ENCODE measurements at places on chromosomes 5 and 9. TPM values are rescaled to one million over a fixed set of nuclear protein-coding genes. Genes with fewer than 3 reads are reported as not detected.

MTAP gene
- total RNA-seq, result 73.4 TPM

SHB gene
- 22.5 TPM for total RNA-seq

GRCh38 chr9:91211919-91212318, 149.8 kb downstream of the AUH start:
- H3K4me3 ChIP-seq, result no peak overlapping the region
- H3K27me3 ChIP-seq, result no peaks in the 10 kb centered on the region

DNA sequence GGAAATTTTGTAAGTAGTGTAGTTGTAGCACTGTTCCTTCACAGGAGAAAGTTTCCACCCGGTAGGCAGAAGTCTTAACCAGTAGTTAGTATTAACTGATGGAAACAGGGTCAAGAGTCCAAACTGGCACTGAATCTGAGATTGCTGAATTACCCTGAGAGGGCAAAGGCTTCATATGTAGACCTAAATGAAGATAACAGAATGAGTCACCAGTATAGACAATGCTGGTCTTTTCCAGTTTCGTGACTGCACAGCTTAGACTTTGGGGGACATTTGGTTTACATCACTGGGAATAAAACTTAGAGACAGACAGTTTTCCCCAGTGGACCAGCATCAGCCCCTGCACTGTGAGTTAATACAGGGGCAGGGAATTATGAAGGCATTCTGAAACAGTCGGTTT, 60.5 kb downstream of the PCSK5 start:
- DNase-seq, result no peak
- no peak overlapping the region for H3K27ac ChIP-seq
- H3K36me3 ChIP-seq, result no peaks in the 10 kb centered on the region
- H3K4me1 ChIP-seq, result peaks cover 22% of the 10 kb centered on the region
- no peaks in the 10 kb centered on the region for H3K27me3 ChIP-seq

DNA sequence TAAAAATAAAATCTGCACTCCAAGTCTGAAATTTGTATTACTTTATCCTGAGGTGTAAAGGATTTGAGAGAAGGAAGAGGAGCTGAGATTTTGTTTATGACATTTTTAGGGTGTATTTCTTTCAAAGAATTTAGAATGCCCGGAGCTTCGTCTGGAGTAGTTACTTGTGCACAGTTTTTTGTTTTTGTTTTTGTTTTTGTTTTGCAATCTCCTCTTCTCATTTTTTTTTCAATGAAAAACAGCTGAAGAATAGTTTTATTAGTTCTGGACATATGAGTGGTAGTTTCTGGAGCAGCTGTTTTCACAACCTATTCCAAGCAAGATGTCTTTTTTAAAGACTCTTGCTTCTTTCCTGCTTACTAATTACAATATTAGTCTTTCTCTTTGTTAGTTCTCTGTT, 408.2 kb upstream of the PTGER4 start:
- no peaks in the 10 kb centered on the region for H3K27me3 ChIP-seq
- H3K4me3 ChIP-seq, result no peak overlapping the region
- H3K27ac ChIP-seq, result no peak overlapping the region

- peaks cover 36% of the 10 kb centered on the region for H3K27me3 ChIP-seq
- H3K4me3 ChIP-seq, result no peak overlapping the region
- no peak overlapping the region for H3K27ac ChIP-seq
- no peaks in the 10 kb centered on the region for H3K36me3 ChIP-seq
- H3K4me1 ChIP-seq, result peaks cover 5% of the 10 kb centered on the region
These were observed 198.1 kb downstream of the C9orf50 start for GRCh38 chr9:129422843-129423192.
